ENCODE measurements at places on chromosomes 16 and 17.

DNA sequence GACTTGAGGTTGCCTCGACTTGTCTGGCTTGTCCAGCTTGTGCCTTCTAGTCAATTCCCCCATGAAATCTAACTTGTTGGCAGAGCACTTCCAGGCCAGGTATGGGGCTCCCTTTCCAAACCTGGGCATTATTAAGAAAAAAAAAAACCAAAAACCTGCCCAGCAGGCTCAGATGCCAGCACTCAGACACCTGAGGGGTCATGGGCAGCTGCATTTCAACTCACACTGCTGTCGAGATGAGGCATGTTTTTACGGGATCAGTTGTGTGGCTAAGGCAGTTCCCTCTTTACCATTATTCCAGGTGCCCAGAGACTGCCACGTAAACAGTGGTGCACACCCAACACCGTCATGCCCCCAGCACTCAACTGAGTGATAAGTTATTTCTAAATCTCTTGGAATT is 17.8 kb downstream of the TMEM11 start:
- no peak for DNase-seq

GRCh38 chr17:76345377-76345974 is 8.2 kb downstream of the PRPSAP1 start:
- no peak for DNase-seq

- no peak for DNase-seq
Measured at GRCh38 chr17:47064684-47065083, 85.6 kb upstream of the RPRML start.

DNA sequence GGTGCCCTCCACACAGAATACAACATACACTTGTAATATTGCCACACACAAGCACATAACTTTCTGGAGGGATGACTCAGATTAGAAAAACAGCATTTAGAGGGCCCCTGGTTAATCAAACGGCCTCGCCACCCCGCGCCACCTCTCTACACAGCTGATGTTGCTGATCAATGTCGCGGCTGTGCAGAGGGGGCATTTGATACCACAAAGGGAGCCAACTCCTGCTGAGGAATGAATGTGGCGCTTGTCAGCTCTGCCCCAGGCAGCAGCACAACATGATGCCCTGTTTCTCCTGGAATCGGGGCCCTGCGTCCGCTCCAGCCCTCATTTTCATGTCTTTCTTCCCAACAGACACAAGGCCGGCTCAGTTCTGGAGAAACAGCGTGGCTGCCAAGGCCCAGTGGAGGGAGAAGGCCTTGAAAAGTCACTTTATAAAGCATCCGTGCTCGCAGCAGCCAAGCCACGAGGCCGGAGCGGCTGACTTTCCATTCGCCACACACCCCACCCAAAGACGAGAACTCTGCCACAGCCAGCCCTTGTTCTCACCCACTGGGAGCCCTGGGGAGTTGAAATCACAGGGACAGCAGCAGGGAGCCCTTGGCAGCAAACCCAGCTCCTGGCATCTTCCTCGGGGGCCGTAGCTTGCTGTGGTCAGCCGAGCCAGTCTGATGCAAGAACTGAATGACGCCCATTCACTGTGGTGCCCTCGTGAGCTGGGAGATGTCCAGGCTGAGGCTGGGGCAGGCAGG is 65.6 kb downstream of the XYLT1 start:
- no peak for DNase-seq

- no peak for DNase-seq
Measured at GRCh38 chr16:57017251-57017650, 27.9 kb downstream of the NLRC5 start.

GRCh38 chr16:48087639-48088038 is 68.2 kb downstream of the ABCC12 start:
- no peak for DNase-seq

DNA sequence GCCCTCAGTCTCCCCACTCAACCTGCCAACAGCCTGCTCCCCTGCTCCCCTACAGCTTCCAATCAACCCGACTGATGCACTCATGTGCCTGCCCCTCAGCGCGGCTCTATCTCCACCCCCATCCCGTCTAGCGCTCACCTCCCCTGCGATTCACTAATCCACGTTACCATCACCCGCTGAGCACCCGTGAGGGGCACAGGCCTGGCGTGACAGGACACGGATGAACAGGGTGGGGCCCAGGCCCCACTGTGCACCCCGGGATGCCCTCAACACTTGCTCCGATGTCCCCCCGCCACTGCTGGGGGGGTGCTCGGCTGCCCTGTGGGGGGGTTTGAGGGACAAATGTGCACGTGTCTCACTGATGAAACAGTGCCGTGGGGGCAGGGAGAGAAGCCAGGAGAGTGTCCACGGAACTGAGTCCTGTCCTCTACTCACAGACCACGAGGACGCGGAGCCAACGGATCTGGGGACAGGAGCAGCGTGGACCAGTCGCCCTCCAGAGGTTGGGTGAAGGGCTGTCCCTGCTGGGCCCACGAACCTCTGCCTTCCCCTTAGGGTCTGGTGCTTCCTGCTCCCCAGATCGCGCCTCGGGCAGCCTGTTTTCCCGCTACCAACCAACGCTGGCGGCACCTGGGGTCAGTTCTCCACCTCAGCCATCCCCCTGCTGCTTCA is 66.7 kb downstream of the RPH3AL start:
- no peak for DNase-seq

DNA sequence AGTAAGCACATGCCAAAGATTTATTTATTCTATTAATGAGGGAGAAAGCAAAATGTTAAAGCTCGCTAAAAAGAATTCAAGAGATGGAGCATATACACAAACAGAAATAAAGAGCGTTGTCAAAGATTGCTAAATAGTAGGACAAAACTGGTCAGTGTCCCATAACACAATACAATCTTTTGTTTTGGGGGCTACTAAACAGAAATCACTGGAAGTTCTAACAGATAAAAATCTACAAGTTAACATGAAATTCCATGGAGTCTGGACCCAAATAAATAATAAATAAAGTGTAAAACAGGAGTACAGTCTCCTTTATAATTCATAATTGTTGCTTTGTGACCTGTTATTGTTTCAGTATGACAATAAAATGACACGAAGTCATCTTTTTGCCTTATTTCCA is 115.2 kb upstream of the CNTNAP4 start:
- DNase-seq = no peak

DNA sequence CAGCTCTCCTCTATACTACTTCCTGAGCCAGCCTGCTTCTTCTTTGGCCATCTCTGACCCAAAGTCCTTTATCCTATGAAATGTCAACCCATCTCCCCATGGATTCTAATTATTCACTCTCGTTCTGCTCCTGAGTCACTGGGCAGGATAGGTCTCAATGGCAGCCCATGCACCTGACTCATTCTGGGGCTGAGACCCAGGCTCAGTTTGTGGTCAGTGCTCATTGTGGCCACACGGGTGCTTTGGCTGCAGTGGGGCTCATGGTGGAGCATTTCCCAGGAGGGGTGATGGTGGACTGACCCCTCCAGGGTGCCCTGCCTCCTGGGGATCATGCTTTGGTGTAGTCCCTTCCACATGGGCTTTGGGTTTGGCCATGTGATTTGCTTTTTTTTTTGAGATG is 154.8 kb upstream of the WSCD1 start:
- DNase-seq = no peak

GRCh38 chr16:79839466-79840341 is 239.2 kb upstream of the MAF start:
- no peak for DNase-seq

Measured in NCI-H1930 (cell line).